Breast epithelium (tissue), 4 donors: ENCODE measurements at places on chromosomes 2 and 18. TPM values are rescaled to one million over a fixed set of nuclear protein-coding genes. Genes with fewer than 3 reads are reported as not detected.

- H3K27ac ChIP-seq, result no peak overlapping the region
- no peaks in the 10 kb centered on the region for H3K36me3 ChIP-seq
- no peak overlapping the region for H3K4me3 ChIP-seq
- H3K27me3 ChIP-seq, result no peaks in the 10 kb centered on the region
- no peaks in the 10 kb centered on the region for H3K4me1 ChIP-seq
- no peak for DNase-seq
Measured at GRCh38 chr18:59539108-59539507, 158.1 kb downstream of the CCBE1 start.

- H3K4me1 ChIP-seq, result no peaks in the 10 kb centered on the region
- no peak overlapping the region for H3K4me3 ChIP-seq
- H3K36me3 ChIP-seq, result no peaks in the 10 kb centered on the region
Measured at GRCh38 chr2:55885127-55885943, 38.2 kb downstream of the EFEMP1 start.

DNA sequence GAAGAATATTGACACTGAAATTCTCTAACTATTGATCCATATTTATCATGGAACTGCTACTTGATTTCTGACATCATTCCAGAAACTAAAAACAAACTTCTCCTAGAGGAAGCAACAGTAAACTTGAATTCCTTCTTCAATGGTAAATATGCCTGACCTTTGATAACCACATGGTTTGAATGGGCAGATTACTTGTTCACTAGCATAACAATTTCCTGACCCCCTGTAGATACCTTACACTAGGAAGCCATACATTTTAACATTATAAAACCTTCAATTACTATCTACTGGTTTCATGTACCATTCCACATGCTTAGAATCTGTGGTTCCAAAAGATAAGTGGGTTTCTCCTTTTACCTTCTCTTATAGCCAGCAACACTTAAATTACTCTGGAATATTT, 36.5 kb upstream of the DSG1 start:
- no peaks in the 10 kb centered on the region for H3K4me1 ChIP-seq
- H3K27ac ChIP-seq, result no peak overlapping the region
- no peaks in the 10 kb centered on the region for H3K27me3 ChIP-seq
- H3K4me3 ChIP-seq, result no peak overlapping the region
- no peak for DNase-seq

DNA sequence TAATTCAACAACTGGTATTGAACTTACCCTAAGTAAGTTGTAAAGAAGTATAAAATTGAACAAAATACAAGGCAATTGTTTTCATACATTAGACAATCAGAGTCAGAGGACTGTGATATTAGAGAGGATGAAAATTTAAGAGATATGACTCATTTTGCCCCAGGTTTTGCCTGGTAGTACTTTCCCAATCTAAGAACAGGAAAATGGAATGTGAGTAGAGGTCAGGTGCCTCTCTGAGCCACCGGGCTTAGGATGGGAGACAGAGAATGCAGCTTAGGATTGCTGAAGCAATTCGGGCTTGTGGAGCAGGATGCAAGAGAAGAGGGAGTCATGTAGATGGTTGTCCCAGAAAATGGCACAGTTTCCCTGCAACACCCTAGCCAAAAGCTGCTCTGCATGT, 219.7 kb upstream of the CHST9 start:
- no peak overlapping the region for H3K27ac ChIP-seq
- no peak for DNase-seq
- no peak overlapping the region for H3K4me3 ChIP-seq
- no peaks in the 10 kb centered on the region for H3K4me1 ChIP-seq

DNA sequence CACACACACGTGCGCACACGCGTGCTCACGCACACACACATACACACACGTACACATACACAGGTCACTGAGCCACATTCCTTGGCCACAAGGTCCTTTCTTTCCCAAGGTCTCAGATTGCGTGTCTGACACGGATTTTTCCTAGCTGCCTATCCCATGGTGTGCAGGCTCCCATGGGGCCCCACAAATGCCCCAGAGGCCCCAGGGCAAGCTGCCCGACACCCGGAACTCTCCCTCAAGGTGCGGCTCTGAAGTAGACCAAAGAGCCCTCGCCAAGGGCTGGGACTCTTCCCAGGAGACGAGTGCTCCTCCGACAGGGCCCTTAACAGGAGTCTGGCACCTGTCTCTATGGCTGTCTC, 46.7 kb downstream of the SDC1 start:
- no peak overlapping the region for H3K27ac ChIP-seq
- H3K4me1 ChIP-seq, result no peaks in the 10 kb centered on the region
- DNase-seq, result no peak
- no peaks in the 10 kb centered on the region for H3K27me3 ChIP-seq

DNA sequence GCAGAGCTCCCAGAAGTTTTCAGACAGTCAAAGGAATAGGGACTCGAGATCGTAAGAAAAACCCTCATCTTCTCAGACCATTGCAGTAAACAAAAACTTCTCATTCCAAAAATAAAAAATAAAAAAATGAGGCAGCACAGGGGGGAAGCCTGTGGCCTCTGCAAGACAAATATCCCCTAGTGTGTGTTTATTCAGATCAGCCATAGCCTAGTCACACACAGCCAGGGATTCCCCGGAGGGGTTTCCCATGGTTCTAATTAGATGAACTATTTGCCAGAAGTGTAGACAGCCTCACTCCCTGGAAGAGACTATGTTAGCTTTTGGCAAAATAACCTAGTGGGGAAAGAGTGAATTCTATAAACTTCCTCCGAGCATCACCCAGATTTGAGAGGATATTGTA, 122.9 kb upstream of the KLF7 start:
- no peaks in the 10 kb centered on the region for H3K36me3 ChIP-seq
- no peaks in the 10 kb centered on the region for H3K4me1 ChIP-seq
- no peak overlapping the region for H3K4me3 ChIP-seq
- no peak overlapping the region for H3K27ac ChIP-seq
- no peaks in the 10 kb centered on the region for H3K27me3 ChIP-seq

DNA sequence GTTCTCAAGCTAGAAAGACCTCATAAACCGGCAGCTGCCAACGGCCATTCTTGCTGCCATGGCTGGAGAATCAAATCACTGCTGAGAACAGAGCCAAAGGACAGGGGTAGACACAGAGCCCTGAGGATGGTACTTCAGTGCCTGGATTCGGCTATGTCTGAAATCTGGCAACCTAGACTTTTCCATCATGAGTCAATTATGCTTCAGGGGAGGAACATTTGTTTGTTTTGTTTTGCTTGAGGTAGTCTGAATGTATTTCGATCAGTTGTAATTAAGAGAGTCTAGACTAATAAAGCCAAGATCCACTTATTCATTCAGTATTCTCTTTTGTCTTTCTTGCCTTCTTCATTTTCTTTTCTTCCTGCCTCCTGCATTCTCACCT, 122.8 kb upstream of the SH3BP4 start:
- no peaks in the 10 kb centered on the region for H3K4me1 ChIP-seq
- no peaks in the 10 kb centered on the region for H3K36me3 ChIP-seq
- H3K27ac ChIP-seq, result no peak overlapping the region
- no peak for DNase-seq

DNA sequence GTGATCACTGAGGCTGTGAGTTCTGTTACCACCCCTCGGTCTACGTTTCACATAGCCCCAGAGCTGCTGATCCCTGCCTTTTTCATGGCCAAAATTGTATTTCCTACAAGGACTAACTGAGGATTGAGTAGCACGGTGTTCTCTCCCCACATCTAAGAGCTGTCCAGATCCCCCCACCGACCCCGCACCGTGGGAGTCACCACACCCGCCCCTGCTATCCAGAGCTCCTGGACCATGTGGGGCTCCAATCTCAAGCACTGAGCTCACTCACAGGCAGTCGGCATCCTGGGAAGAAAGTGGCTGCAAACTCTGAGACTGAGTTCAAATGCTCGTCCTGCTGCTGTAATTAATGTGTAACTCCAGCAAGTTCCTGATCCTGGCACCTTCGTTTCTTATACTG, 9.7 kb downstream of the SIX2 start:
- H3K4me1 ChIP-seq, result no peaks in the 10 kb centered on the region
- no peaks in the 10 kb centered on the region for H3K36me3 ChIP-seq
- H3K27me3 ChIP-seq, result no peaks in the 10 kb centered on the region
- no peak overlapping the region for H3K4me3 ChIP-seq

GRCh38 chr2:65371074-65371434, 61.3 kb downstream of the SPRED2 start:
- no peaks in the 10 kb centered on the region for H3K27me3 ChIP-seq
- H3K4me1 ChIP-seq, result no peaks in the 10 kb centered on the region
- H3K4me3 ChIP-seq, result no peak overlapping the region
- no peak for DNase-seq
- no peaks in the 10 kb centered on the region for H3K36me3 ChIP-seq
- peak overlapping the region; percentile 30 for H3K27ac ChIP-seq

Gene FRZB
- 12.0 TPM for total RNA-seq

Gene PROM2
- total RNA-seq, result 48.8 TPM

Gene MAL
- not detected for total RNA-seq

Gene PARD6G
- total RNA-seq, result 14.4 TPM

GRCh38 chr2:204401114-204401513, 144.2 kb upstream of the PARD3B start:
- no peak for DNase-seq
- H3K27ac ChIP-seq, result no peak overlapping the region
- H3K27me3 ChIP-seq, result no peaks in the 10 kb centered on the region
- no peaks in the 10 kb centered on the region for H3K4me1 ChIP-seq

Gene CPLX4
- not detected for total RNA-seq

DNA sequence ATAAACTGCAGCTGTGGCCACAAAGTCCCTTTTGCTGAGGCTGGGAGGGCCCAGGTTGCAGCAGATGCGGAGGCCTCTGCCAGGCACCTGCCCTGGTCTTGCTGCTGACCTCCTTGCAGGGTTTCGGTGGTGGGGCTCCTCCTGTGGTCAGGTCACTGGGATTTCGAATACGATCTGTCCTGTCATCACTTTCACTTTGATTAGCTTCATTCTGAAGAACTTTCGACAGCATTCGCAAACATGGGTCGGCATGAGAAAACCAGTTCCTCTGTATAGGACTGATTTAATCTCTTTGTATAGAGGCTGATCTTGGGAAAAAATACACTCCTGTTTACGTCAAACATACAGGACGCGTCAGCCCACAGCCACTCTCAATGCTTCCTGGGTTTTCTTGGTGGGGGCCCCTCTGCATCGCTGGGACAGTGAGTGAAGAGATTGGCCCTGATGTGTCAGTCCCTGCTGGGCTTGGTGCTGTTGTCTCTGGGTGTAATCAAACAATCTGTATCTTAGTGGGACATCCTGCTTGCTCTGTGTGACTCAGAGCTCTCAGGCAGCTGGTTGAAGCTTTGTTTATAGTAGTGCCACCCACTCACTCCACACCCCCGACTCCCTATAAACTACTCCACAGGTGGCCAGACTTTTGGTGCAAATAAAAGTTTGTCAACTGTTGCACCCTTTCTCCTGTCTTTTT, 209.4 kb upstream of the CXCR4 start:
- H3K27ac ChIP-seq, result peak overlapping the region; percentile 48
- DNase-seq, result no peak
- no peaks in the 10 kb centered on the region for H3K27me3 ChIP-seq

GRCh38 chr2:120747281-120747680, 11.6 kb downstream of the GLI2 start:
- no peak for DNase-seq
- H3K4me3 ChIP-seq, result no peak overlapping the region
- H3K4me1 ChIP-seq, result no peaks in the 10 kb centered on the region
- H3K36me3 ChIP-seq, result no peaks in the 10 kb centered on the region

GRCh38 chr2:149463328-149464002, 124.1 kb downstream of the MMADHC start:
- H3K27ac ChIP-seq, result no peak overlapping the region
- H3K27me3 ChIP-seq, result no peaks in the 10 kb centered on the region
- H3K4me1 ChIP-seq, result no peaks in the 10 kb centered on the region
- H3K36me3 ChIP-seq, result no peaks in the 10 kb centered on the region

DNA sequence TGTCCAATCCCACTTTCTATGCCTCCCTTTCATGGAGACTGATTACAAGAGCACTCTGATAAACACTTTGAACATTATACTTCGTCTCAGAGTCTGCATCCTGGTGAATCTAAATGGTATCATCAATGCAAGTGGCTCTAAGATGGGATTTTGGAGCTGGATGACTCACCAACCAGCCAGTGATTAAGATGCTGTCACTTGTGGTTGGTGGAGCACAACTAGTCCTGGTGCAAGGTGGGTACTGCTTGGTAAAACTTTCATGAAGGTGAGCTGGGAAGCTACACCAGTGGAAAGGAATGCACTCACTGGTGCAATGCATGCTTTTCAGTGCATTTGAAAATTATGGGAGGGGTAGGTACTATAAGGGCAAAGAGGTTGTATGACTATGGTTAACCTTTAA, 137.7 kb upstream of the TRIB2 start:
- H3K4me1 ChIP-seq, result no peaks in the 10 kb centered on the region
- no peaks in the 10 kb centered on the region for H3K36me3 ChIP-seq
- no peak for DNase-seq

GRCh38 chr2:135663148-135663700, 78.4 kb upstream of the UBXN4 start:
- H3K4me3 ChIP-seq, result no peak overlapping the region
- no peaks in the 10 kb centered on the region for H3K27me3 ChIP-seq
- H3K36me3 ChIP-seq, result no peaks in the 10 kb centered on the region
- no peaks in the 10 kb centered on the region for H3K4me1 ChIP-seq
- no peak for DNase-seq

Gene ADD2
- 1.9 TPM for total RNA-seq

- H3K27me3 ChIP-seq, result peaks cover 12% of the 10 kb centered on the region
- no peaks in the 10 kb centered on the region for H3K36me3 ChIP-seq
- no peaks in the 10 kb centered on the region for H3K4me1 ChIP-seq
- H3K27ac ChIP-seq, result no peak overlapping the region
- no peak for DNase-seq
Measured at GRCh38 chr2:73291461-73292315, 1.7 kb downstream of the EGR4 start.
